ENCODE measurements at places on chromosomes 5 and 9.

- DNase-seq: no peak
Measured at GRCh38 chr5:137181667-137182066, 317.5 kb downstream of the SPOCK1 start.

GRCh38 chr5:131416729-131417128 is 152.9 kb downstream of the CDC42SE2 start:
- no peak for DNase-seq

- DNase-seq: no peak
Measured at GRCh38 chr5:157672976-157673375, 1.6 kb downstream of the C5orf52 start.

DNA sequence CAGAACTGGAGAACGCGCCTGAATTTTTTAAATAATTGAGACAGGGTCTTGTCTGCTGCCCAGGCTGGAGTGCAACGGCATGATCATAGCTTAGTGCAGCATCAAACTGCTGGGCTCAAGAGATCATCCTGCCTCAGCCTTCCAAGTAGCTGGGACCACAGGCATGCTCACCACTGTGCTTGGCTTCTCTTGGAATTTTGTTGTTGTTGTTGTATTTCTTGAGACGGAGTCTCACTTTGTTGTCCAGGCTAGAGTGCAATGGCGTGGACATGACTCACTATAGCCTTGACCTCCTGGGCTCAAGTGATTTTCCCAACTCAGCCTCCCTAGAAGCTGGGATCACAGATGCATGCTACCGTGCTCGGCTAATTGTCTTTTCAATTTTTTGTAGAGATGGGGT is 58.4 kb upstream of the DAB2IP start:
- DNase-seq: no peak

DNA sequence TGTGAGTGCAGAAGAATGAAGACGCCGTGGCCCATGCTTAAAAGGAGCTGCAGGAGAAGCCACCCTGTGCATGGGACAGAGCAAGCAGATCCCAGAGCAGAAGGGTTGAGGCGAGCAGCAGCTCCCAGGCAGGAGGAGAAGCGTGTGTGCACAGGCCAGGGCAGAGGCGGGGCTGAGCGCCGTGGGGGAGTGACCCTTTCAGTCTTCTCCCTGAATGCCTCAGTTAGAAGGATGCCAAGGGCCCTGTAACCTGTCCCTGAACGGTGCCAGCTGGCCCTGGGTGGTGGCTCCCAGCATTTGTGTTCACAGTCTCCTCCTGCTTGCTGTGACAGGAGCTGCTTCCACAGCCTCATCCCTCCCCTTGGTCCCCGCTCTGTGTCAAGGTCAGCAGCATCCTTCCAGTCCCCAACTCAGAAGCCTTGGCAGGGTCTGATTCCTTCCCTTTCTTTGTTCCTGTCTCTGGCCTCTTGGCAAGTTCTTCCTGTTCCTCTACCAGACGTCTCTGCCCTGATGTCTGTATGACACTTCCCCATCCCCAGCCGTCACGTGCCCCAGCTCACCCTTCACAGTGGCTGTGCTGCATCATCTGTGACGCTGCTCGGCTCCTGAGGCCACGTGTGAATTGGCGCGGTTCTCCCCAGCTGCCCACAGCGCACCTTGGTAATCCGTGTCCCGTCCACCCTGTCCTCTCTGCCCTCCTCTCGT is 5.2 kb downstream of the EXOC3 start:
- no peak for DNase-seq

DNA sequence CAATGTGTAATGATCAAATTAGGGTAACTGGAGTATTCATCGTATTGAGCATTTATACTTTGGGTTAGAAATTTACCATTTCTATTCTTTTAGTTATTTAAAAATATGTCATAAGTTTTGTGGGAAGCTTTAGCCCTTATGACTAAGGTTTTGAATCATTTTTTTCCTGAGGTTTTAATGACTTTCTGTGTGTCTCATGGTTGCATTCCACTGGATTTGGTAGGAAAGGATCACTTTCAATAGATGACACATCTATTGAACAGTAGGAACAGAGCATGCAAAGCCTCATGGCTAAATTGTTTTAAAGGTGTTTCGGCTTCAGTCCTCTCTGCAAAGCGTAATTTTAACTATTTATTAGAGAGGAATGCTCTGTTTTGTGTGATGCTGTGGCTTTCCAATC is 512.4 kb upstream of the CHD1 start:
- DNase-seq: no peak

DNA sequence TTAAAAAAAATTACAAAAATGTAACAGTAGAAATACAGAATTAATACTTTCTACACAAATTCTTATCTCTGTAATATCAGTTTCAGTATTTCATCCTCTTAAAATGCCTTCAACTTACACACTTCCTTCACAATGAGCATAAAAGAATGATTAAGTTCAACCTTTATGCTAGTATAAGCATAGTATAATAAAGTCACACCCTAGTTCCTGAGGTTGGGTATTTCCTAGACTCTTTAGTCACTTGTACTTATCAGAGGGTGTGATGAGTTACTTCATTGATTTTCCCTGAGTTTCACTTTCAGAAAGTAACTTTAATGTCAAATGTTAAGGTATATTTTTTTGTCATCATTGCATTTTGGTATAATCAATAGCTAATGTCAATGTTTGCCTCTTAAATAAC is 302.4 kb downstream of the PDE4D start:
- no peak for DNase-seq

GRCh38 chr5:176714067-176714466 is 66.8 kb downstream of the TSPAN17 start:
- DNase-seq: no peak

GRCh38 chr5:12615141-12615820 is 711.0 kb upstream of the CTNND2 start:
- no peak for DNase-seq

GRCh38 chr9:72360324-72360723 is 4.7 kb downstream of the ZFAND5 start:
- no peak for DNase-seq

DNA sequence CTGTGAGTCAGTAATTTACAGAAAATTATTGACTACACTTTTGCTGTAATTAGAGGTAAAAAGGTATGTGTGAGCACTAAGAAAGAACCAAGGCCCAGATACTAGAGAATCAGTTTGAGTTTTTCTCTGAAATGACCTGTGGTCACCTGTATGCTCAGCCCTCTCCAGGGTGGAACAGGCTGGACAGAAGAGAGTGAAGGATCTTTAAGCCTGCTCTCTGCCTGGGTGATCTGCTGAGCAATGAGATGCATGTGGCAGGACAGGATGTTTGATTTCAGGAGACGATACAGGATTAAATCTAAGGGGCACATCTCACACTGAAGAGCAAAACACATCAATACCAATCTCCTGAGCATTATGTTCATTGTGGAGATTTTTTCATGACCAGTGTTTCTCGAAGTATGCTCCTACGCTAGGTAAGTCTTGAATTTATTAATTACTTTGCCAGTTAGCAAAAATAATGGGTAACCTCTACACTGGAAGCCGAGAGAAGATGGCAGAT is 25.5 kb downstream of the HMGCR start:
- DNase-seq: no peak

DNA sequence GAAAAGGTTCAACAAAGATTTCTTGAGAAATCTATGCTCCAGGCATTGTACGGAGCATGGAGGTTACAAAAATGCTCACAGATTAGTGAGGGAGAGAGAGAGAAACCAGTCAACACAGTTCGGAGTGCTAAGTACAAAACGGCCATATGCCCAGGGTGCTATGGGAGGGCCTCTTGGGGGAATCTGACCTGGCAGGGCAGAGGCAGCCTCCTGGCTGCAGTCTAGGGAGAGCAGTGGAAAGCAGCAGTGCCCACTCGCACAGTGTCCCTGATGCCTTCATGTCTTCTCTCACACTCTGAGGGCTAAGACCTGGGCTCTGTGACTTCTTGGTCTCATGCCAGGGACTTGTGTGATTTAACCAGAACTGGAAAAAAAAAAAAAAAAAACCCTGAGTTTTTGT is 29.8 kb upstream of the SMC5 start:
- DNase-seq: no peak

DNA sequence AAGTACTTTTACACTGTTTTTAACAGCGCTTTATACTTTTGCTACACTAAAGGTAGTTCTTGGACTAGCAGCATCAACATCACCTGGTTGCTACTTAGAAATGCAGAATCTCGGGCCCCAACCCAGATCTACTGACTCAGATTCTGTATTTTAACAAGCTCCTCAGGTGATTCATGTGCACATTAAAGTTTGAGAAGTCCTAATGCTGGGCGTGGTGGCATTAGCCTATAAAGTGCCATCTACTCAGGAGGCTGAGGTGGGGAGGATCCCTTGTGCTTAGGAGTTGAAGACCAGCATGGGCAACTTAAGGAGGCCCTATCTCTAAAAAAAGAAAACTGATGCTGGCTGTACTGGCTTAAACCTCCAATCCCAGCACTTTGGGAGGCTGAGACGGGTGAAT is 26.7 kb downstream of the TMEM252 start:
- no peak for DNase-seq

DNA sequence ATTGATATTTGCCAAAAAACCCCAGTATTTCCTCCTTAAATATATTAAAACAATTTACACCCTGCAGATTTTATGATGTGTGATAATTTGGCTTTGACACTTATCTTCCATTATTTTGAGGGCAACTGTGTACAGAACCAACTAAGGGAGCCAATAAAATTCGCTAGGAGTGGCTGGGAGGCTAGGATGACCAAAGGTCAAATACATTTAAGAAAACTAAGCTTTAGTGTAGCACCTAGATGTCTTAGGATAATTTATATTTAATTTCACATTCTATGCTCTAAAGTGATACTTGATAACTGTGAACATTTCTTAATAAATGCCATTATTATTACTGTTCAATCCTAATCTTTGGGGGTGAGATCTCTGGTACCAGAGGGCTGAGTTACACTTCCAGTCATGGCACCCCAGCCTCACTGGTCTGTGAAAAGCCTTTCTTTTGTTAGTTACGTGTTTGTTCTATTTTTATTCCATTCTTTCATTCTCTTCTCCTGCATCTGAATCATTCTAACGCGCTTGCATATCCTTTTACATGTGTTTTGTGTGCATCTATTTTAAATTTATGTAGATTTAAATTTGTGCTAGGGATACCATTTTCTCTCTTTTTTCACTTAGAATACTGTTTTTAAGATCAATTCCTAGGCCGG is 19.1 kb downstream of the MSANTD3 start:
- no peak for DNase-seq

DNA sequence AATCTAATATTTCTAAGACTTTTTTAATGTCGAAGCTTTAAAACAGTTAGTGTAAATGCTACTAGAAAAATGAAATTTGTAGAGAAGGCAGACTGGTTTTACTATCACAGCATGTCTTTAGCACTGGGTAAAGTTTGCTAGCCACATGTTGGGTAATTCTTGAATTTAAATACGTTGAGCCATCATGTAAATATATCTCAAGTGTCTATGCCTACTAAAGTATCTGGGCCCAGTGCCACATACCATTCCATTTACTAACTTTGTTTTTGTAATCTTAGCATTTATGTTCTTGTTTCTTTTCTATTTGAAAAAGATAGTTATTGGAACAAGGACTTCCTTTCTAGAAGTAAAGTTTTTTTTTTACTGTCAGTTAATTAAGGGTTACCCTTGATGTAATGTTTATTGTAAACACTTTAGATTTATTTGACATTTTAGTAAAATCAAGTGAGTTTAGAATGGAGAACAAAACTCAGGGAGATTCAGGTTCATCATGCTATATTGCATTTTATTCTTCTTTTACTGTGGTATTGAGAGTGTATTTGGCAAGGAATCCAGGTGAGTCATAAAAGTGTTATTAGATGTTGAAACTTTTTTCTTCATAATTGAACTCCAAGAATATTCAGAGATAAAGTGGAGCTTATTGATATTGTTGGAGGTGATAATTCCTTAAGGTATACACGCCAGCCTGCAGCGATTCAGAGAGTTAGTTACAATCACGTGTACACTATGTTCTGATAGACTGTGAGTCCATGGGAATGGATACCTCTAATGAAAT is 182.4 kb downstream of the CCDC171 start:
- peak; percentile 90 for DNase-seq

Measured in astrocyte of the cerebellum (primary cell).